D721Med (cell line): ENCODE measurements at places on chromosomes 11 and 22.

- DNase-seq = no peak
These were observed 53.2 kb downstream of the SPON1 start for GRCh38 chr11:14015711-14016110.

DNA sequence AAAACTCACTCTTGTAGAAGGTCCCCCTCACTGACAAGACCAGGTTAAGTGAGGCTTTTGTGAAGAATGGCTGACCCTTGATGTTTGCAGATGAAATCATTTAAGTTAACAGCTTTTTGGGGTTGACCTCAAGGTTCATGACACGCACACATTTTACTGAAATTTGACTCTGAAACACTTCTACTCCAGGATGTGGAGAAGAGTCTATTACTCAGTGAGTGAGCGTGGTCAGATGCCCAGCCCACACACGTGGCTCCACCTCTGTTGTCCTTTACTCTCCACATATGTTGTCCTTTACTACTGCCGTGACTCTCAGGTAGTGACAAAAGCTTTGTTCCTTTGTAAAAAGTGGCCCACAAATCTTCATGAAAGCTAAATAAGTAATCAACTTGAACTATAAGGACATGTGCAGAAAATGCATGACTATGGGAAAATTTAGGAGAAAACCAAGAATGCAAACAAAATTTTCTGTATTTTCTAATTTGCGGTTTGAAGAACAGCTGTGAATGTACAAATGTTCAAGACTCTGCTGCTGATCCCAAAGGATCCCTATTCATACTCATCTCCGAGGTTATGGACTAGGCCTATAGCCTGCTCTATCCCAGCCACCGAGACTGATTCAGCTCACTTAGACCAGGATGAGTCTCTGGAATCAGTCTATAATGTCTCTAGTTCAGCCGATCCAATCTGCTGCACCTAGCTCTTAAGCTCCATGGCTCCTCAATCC is 22.4 kb downstream of the XRRA1 start:
- no peak for DNase-seq

- DNase-seq = no peak
These were observed 11.1 kb downstream of the IGF2 start for GRCh38 chr11:2128130-2128510.

- no peak for DNase-seq
These were observed 54.1 kb downstream of the CHRDL2 start for GRCh38 chr11:74677131-74677530.

DNA sequence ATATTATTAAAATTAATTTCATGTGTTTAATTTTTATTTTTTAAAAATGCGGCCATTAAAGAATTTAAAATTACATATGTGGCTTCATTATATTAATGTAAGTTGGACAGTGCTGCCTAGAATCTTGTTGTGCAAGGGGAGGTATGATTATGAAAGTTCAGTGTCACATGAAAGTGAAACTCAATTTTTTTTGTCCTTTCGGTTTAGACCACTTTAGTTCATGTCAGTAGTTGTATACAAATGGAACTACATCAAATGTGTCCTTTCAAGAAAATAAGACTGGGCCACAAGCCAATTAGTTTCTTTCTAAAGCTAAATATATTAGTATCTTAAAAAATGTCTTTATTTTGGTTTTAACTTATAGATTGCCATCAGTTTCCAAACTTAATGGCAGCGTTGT is 35.7 kb downstream of the TBCEL start:
- no peak for DNase-seq

GRCh38 chr11:111785076-111785475 is 18.9 kb upstream of the PPP2R1B start:
- DNase-seq = no peak

DNA sequence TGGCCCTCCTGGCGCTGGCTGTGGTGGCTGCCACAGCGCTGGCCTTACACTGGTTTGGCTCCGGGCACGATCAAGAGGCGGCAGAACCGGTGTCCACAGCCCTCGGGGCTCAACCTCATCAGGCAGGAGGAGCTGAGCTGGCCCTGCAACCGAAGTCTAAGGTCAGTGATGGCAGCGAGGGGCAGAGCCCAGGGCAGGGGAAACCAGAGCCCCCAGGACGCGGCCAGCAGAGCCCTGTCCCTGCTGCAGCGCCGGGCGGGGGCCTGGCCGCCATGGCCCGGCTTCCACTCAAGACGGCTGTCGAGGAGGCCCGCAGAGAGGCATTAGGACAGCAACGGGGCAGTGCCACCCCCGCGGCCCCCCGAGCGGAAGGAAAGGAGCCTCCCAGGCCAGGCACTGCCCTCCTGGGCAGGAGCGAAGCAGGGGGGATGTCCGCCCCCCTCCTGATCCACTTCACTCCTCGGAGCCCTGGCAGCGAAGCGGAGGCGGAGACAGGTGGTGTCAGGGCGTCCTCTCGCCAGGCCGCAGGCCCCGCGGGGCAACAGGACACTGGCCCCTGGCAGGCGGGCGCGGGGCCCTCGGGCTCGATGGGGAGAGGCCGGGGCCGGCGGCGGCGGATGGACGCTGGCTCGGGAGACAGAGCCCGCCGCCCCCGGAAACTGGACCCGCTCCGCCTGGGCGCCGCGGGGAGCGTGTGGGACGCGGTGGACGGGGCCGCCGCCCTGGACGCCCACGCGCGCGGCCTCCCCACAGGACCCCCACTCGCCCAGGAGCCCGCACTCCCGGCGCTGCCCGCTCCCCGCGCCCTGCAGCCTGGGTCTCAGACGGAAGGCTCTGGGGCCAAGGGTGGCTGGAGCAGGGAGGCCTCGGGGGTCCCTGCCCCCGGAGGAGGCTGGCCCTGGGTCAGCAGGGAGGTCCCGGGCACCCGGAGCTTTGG is 895 bp downstream of the KLHDC7B start:
- no peak for DNase-seq

GRCh38 chr22:32411402-32411801 is 645 bp downstream of the RTCB start:
- no peak for DNase-seq

DNA sequence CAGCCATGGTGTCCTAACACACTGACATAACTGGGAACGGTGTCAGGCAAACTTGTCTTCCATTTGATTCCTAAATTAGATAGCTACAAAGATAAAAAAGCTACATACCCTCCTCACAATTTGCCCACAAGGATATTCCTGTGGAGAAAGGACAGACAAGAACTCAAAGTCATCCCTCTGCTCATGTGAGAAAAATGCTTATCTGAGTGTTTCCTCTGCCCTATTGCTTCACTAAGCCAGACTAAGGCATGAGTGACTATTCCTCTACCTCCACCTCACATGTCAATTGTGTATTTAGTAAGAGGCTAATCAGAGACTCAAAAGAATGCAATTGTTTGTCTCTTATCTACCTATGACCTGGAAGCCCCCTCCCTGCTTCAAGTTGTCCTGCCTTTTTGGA is 247.7 kb downstream of the DDX10 start:
- DNase-seq = no peak

DNA sequence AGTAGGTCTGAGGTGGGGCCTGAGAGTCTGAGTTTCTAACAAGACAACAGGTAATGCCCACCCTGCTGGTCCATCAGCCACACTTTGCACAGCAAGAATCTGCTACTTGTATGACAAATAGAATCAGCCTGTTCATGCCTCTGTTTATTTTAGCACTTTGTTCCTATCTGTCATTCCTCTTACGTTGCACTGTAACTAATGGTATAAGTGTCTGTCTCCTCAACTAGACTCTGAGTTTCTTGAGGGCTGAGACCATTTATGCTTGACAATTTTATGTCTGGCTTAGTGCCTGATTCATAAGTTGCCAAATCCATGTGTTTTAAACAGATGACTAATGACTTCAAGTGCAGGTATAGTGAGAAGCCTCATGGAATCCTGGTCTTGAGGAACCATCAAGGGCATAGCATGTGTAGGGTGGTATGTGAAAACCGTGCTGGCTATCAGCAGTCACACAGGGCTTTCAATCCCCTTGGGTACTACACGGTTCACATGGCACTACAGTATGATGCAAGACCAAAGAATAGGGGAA is 209.7 kb downstream of the C11orf91 start:
- DNase-seq = no peak

DNA sequence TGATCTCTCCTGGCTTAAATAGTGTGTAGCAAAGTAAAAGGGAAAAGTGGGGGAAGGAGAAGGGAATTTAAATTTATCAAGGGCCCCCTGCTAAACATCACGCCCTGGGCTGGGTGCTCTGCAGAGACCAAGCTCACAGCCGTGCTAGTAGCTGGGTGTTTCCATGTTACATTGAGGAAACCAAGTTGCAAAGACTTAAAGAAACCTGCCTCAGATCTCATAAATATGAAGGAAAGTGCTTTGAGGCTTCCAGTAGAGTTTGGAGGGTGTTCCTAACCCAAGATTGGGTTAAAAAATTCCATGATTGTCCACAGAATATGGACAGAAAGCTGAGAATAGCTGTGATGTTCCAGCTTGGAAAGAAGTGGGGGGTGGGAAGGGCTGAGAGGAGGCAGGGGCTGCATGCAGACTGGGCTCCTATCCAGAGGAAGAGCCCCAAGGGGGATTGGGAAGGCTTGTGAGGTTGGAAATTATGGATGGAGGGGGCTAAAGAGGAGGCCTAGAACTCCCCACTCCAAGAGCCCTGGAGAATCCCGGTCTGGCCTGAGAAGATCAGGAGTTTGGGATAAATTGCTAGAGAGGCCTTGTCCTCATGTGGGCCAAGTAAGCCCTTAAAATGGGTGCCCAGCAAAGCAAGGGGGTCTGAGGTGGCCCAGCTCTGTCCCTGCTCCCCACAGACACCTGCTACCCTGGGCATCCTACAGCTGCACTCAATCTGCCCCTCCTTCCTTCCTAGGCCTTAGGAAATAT is 25.0 kb upstream of the OAF start:
- DNase-seq = no peak

DNA sequence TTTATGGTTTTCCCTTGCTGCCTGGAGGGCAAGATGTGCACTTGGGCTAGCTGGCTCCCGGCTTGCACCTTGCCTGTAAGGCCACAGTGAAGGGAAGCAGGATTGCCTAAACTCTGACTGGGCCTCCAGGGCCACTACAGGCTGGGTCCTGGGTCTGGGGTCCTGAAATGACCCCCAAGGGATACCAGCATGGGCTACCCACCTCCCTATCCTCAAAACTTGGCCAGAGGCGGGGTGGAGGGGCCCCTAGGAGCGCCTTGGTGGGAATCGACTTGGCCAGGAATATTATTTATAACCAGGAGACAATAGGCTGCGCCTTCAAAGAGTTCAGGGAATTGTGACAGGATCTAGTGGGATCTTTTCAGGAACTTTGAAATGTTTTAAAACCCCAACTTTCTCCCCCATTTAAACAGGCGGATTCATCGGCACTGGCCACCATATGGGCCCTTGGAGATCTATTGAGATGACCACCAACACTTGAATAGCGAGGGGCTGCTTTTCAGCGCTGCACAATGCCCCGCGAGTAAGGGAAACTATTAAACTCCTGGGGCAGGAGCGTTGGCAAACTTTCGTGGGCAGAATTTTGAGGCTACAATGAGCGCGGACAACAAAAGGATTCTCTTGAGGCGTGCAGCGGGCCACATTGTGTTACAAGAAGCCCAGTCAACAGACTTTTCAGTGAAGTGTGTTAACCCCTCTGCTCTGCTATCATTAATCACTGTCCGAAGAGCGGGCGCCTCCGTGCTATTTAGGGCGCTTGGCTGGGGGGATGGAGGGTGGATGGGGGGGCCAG is 15.2 kb downstream of the PAX6 start:
- no peak for DNase-seq

DNA sequence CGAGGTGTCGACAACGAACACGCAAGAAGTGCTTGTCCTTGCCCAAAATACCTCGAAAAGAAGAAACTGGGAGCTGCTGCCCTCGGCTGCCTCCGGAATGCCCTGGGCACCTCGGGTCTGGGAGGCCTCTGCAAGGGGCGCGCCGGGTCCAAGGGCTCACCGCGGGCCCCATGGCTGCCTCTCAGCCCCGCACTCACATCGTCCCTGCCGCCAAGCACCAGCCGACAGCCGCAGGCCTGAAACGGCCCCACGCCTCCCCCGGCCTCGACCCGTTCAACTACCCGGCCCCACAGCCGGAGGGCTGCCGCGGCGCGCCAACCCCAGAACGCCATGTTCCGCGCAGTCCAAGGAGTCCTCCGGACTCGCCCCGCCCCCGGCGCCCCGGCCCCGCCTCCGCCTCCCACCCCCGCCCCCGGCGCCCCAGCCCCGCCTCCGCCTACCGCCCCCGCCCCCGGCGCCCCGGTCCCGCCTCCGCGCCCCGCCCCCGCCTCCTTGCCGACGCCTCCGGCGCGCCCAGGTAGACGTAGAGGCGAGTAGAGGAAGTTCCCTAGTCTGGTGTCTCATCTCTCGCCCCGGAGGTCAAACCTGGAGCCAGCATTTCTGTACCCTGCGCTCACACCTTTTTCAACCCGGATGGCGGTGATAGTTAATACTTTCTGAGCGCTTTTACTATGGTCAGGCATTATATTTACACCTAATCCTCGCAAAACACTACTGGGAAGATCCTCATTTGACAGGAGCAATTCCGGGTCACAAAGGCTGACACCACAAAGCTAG is at the start of gene SIRT3:
TSS of gene SIRT3 (minus strand) at position 346 of the 777 bp plus-strand sequence. CDS start at position 332, 14 bp downstream.
- peak; percentile 48 for DNase-seq

- DNase-seq = no peak
These were observed 89.4 kb upstream of the VPREB1 start for GRCh38 chr22:22155146-22155545.

- no peak for DNase-seq
These were observed 14.8 kb upstream of the MAML2 start for GRCh38 chr11:96357794-96358193.

- DNase-seq = no peak
These were observed 108.8 kb upstream of the CADM1 start for GRCh38 chr11:115613004-115613403.

GRCh38 chr11:129006161-129006560 is 63.5 kb upstream of the TP53AIP1 start:
- DNase-seq = no peak

DNA sequence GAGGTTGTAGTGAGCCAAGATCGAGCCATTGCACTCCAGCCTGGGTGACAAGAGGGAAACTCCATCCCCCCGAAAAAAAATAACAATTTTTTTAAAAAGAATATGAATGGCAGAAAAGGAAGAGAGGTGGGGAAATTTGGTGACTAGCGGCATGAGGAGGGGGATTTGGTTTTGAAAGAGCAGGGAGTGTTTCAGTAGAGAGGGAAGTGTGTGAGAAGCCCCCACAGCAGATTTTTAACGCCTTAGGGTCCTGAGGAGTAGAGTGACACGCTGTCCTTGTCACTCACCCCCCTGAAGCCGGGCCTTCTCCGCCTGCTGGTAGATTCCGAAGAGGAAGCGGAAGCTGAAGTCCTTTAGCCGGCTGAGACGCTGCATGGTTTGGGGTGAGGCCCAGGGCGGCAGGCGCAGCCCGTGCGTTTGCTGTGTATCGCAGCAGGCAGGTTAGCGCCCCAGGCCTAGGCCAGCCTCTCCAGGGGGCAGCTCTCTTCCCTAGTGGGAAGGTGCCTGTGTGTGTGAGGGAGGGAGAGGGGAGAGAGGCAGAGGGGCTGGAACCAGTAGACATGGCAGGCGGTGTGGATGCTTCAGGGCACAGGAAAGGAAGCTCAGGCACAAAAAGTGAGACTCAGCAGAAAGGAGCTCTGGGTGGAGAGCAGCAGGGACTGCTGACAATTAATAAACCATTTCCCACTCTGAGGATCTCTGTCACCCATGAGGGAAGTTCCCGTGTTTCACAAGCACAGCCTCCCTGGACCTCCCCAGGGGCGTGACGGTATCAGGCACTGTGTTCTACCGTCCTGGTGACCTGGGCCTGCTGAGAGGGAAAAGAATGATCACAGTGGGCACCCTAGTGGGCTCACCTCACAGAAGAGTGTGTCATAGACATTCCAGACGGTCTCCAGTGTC is 3.9 kb downstream of the ACP2 start:
- DNase-seq = no peak
